Activated T-cell treated with anti-CD3 and anti-CD28 coated beads for 1 hour (primary cell): ENCODE measurements at places on chromosomes 1 and 21.

DNA sequence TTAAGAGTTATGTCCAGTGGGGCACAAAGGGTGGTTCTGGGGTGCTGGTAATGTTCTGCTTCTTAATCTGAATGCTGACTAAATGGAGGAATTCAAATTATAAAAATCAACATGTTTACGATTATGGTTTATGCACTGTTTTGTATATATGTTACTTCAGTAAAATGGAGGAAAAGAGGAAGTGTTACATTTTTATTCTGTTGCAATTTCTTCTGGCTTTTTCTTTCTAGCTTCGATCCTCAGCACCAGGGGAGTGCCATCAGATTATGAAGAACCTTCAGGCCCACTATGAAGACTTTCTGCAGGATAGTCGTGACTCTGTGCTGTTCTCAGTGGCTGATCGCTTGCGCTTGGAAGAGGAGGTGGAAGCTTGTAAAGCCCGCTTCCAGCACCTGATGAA lies 105.5 kb downstream of the MACF1 start:
- DNase-seq: no peak

DNA sequence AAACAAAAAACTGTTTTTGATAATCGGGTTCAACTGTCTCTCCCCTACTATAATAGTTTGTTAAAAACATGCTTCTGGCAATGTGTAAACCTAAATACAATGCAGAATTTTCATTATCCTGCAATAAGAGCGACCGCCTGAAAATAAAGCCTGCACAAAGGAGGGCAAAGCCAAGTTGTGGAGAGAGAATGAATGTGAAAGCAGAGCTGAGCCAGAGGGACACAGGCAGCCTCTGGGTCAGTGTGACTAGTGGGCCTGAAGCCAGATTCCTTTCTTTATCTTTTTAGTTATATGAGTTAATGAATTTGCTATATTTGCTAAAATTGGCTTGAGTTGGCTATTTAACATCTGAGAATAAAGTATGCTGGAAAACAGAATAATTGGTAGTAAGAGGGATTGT lies 615.2 kb downstream of the PLA2G4A start:
- DNase-seq: no peak

DNA sequence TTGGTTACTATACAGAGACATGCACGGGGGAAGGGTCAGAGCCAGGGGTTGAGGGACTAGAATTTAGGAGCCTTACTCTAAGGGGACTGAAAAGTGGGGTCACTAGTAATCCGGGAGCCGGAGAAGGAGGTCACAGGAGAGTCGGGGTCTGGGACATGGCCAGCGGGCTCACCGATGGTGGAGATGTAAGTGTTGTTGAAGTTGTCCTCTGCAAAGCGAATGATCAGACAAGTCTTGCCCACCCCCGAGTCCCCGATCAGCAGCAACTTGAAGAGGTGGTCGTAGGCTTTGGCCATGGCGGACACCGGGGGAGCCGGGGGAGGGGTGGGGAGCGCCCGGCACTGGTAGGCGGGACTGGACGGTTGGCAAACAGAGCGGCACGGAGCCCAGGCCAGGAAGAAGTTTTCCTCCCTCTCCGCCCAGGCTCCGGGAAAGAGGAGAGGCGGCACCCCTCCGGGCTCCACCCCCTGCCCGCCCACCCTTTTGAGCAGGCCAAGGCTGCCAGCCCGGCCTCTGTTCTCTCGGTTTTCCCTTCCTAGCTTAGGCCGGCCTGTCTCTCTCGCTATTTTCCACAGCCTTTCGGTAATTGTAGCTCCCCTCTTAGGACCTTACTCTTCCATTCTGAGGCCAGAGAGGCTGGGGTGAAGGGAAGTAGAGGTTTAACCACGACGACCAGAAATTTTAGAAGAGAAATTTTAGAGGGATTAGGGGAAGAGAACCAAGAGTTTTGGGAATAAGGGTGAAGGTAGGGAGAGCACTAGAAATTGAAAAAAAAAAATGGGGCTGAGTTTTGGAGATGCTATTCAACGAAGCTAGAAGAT lies at the start of gene RAB13:
Gene RAB13 (minus strand): TSS at position 399 of the 821 bp plus-strand sequence. CDS start 103 bp downstream, at position 296.
- DNase-seq: no peak

GRCh38 chr1:4115191-4115900 lies 215.3 kb upstream of the C1orf174 start:
- DNase-seq: no peak

GRCh38 chr1:208047476-208047934 lies 136.6 kb upstream of the CD34 start:
- DNase-seq: no peak

DNA sequence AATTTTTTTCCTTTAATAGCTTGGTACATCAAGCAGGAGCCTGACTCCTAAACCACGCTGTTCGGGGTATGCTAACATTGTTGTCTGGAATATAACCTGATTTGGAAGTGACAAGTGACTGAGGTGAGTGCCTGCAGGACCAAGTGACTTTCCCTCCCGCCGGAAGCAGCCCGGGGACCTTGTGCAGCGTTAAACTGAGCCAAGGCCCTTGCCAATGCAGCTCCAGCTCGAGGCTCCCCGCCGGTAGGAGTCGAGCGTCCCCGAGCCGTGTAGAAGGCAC lies 716 bp upstream of the MTARC1 start:
- no peak for DNase-seq

DNA sequence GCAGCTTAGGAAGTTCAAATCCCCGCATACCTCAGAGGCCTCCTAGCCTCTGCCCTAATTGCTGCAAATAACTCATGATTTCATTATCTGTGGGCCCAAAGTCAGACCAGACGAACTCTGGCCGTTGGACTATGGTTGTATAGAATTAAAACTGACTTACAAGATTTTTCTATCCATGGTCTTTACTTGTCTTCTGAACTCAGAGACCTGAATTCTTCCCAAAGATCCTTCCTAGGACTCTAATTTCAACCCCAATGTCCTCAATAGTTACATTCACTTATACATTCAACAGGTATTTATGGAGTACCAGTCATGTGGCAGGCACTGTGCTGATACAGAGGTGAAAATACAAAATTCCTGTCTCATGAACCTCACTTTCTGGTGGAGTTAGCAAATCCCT lies 182.4 kb upstream of the UBE2U start:
- DNase-seq: no peak

DNA sequence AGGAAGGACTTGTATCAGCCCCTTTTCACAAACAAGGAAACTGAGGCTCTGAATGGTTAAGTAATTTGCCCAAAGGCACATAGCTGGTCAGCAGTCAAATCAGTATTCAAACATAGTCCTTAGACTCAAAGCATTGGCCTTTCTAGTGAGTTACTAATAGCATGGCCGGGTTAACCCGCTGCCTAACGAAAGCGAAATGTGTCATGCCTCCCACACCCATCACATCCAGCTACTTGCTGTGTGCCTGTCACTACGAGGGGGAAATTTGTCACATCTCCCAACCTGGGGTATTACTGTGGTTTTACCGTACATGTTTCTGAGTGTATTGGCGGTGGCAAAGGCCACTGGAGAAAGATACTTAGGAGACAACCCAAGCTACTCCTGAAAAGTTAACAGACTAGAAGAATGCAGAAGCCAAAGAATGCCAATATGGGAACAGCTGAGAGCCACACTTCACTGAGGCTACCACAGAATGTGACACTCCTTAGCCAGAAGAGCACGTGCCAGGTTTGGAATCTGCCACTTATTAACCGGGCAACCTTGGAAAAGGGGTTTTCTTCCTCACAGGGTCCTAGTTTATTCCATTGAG lies 363.5 kb downstream of the KCNH1 start:
- DNase-seq: no peak

DNA sequence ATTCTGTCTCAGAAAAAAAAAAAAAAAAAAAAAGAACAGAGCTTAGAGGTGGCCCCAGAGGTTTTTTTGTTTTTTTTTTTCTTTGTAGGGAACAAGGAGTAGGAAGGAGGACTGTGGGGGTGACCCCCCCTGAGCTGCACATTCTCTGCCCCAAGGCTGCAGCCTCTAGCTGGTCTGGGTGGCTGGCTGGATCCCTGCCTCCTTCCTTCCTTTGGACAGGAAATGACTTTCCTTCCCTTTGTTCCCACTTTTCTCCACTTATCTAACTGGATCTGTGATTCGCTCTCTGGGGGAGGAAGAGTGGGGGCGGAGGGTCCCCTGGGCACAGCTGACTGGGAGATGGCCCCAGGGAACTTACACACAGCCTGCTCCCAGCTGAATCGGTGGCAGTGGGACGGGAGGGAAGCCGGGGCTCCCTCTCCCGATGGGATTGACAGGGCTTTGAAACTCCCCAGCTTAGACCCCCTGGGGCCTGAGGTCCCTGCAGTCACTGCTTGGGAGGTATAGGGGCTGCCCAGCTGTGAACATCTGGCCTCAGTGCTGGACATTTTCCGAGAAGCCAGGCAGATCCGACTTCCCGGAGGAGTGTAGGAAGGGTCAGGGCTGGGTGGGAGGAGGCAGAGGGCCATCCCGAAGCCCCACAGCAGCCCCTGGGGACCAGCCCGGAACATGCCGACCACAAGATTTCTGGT lies 2.1 kb downstream of the FBLIM1 start:
- no peak for DNase-seq

GRCh38 chr21:27077501-27077900 lies 110.6 kb upstream of the ADAMTS5 start:
- no peak for DNase-seq

GRCh38 chr1:23836037-23836436 lies 10.8 kb upstream of the HMGCL start:
- no peak for DNase-seq

DNA sequence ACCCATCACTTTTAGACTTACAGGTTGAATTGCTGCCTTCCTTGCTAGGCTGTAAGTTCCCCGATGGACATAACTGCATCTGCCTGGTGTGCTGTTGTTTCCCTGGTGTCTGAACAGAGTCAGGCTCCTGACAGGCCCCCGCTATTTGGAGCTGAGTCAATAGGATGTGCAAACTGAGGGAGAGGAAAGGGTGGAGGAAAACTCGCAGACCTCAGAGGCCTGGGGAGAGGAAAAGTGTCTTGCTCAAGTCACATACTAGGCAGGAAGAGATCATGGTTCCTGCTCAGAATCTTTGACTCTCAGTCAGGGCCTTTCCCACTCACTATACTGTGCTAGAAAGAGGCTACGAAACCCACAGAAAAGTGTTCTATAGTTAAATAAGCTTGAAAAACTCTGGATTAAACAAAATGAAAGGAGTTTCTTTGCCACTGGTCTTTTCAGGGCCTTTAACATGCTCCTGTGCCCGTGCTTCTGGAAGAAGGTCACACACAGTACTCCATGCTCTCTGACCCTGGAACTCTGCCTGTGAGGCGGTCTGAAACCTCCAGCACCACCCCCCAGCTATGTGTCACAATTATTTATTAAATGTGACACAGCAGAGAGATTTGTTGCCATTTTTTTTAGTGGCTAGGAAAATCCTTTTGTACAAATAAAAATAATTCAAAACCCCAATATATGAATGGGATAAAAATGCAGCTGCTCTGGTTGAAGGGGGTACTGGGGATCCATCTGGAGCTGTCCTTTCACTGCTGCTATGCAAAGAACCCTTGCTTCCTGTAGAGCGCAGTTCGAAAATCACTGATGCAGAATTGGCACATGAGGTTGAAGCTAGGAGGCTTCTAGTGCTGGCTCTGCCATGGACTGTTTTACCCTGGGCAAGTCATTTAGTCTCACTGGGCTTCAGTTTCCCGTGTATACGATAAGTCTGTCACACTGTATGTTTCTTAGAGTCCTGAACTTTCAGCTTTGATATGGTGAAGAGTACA lies 20.1 kb upstream of the CDCP2 start:
- no peak for DNase-seq

- DNase-seq: peak; percentile 38
Measured at GRCh38 chr1:110554871-110555801, 36.2 kb upstream of the KCNA10 start.

GRCh38 chr21:25934130-25934529 lies 199.4 kb downstream of the GABPA start:
- no peak for DNase-seq

DNA sequence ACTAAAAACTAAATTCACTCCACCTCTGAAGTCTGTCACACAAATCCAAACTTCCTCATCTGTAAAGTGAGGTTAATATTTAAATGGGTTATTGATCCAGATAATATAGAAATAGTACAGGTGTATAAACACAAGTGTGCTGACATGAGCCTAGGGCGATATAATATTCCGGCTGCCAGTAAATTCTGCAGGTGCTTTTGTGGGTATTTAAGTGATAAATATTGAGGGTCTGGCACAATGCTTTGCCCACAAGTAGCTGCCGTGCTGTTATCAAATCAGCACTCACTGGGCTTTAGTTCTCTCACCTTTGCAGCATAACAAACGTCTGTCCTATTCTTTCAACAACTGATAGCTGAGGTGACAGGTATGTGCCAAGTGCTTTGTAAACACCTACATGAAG lies 7.6 kb downstream of the PABPC4 start:
- DNase-seq: no peak

GRCh38 chr1:202703191-202703590 lies 7.1 kb downstream of the SYT2 start:
- no peak for DNase-seq

DNA sequence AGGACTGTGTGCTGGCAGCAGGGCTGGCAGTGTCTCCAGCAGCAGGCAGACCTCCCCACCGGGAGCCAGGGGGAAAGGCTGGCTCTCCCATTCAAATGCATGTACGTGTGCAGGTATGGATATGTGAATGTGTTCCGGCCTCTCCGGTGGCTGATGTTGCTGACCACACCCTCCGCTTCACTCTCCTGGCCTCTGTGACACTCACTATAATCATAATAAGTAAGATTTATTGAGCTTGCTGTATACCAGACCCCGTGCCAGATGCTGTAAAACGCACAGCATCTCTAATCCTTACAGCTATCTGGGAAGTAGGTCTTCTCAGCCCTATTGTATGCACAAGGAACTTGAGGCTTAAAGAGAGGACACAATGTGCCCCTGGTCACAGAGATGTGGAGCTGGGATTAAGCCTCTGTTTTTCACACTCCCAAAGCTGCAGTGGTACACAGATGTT lies 20.5 kb upstream of the ARTN start:
- DNase-seq: no peak

DNA sequence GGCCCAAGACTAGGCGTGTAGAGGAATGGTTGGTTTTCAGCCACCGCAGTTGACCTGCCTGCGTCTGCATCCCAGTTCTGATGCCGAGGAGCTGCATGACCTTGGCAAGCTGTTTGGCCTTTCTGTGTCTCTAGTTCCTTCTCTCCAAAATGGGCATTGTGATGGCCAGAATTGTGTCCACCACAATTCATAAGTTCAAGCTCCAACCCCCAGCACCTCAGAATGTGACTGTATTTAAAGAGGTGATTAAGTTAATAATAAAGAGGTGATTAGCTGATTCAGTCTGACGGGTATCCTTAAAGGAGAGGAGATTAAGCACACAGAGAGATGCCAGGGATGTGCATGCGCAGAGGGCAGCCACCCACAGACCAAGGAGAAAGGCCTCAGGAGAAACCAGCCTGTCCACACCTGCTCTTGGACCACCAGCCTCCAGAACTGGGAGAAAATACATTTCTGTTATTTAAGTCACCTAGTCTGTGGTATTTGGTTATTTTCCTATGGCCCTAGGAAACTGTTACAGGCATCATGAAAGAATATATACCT lies 28.5 kb downstream of the MAB21L3 start:
- DNase-seq: no peak

GRCh38 chr1:46461809-46462448 lies 27.7 kb upstream of the DMBX1 start:
- no peak for DNase-seq
